ENCODE measurements at places on chromosomes 2 and 18.

DNA sequence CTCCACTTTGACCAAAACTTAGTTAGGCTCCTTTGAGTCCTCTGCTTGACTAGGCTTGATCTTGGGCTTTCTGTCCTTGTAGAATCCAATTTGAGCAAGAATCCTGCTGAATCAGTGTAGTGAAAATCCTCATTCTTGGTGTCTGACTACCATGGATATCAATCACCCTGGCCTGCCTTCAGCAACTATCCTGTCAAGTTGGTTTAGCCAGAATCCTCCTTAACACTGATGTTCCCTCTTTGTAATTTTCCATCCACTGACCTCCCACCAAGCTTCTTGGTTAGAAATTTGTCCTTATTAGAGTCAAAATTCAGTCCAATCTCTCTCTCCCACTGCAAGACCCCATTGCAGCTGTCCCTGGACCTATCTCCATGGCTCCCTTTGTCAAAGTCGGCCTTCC, 494 bp upstream of the RBM45 start:
- no peak for DNase-seq

GRCh38 chr2:168143813-168144212, 103.6 kb downstream of the STK39 start:
- no peak for DNase-seq

DNA sequence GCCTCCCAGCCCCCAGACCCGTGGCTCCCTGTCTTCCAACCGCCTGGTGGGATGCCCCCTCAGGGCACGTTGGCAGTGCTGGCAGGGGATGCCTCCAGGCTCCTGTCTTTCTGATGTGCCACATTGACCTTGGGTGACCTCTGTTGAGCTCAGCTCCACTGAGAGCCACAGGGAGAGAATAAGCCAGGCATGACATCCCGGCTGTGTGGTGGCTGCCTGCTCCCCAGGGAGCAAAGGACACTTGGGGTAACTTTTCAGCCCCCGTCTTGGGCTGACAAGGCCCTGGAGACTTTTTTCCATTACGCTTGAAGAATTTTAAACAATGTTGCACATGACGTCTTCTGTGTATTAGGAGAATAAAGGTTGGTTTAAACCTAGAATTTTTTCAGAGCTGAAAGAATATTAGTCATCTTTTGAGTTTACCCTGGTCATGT, 246.0 kb downstream of the TSN start:
- DNase-seq = no peak

DNA sequence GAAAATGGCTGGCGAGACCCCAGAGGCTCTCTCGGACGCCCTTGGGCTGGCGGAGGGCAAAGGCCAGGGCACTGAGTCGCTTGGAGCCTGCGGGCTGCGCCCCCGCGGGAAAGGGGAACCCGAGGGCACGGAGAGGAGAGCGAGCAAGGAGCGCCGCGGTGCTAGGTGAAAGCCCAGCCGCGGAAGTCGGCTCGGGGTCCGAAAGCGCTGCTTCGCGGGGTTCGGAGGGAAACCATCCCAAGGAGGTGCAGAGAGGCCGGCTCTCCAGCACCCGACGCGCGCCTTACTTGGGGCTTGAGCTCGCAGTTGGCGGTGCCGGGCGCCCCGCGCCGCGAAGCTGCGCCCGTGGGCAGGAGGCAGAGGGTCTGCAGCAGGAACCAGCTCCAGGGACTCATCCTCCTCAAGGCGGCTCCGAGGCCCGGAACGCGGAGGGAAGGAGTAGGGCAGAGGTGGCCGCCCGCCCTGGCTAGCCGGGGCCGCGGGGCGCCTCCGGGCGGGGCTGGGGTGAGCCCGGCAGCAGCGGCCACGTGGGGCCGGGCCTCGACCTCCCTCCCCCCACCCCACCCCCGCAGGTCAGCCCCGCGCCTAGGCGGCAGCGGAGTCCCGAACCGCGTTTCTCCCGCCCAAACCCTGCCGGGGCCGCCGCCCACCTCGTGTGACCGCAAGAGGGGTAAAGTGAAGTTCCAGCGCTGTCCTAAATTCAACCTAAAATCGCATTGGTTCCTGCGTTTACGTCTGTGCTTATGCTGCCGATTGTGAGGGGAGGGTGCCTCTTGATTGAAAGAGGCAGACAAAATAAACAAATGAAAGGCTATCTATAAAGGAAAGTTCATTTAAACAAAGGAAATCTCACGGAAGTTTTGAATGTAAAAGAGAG, at the start of gene TRABD2A:
Gene TRABD2A, minus strand, starts transcription at position 440 of the 877 bp plus-strand sequence. Its CDS starts 45 bp downstream, at position 395.
- DNase-seq = no peak

- DNase-seq = no peak
Observed at GRCh38 chr18:73352546-73352945, 484.8 kb upstream of the NETO1 start.

DNA sequence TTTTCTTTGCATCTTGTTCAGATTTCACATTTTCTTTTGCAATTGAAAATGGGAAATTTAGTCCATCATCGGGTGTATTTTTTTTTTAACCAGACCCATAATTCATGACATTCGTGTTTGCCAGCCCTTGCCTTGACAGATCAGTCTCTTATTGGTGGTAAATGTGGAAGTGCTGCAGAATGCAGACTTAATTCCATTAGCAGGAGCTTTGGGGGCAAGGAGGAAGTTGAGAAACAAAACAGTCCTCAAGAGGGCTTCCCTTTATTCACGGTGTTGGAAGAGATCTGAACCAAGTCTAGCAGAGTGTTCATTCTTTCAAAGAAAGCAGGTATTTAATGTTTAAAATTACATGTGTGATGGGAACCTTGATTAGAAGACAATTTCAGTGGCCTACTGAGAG, 16.6 kb upstream of the RPE start:
- no peak for DNase-seq

- no peak for DNase-seq
Observed at GRCh38 chr18:60508108-60508507, 135.5 kb upstream of the MC4R start.
